Endothelial cell (in vitro differentiated cells): ENCODE measurements at places on chromosomes 2 and 18.

GRCh38 chr2:165060411-165060810, 105.1 kb upstream of the SLC38A11 start:
- no peak for DNase-seq

DNA sequence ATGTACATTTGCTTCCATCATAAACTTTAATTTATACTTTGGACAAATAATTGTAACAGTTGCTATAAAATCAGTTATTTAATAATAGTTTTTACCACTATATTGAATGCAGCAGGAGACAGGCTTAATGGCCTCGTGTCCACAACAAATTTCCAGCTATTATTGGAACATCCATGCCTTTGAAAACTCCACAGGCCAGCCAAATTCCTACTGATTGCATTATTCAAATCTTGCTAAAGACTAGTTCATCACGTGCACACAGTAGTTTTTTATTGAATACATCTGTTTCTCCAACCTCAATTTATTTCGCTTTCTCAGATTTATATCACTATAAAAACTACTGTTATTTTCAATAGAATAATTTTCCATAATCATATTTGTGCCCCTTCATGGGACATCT, 18.4 kb upstream of the PTPRM start:
- no peak for DNase-seq

- no peak for DNase-seq
These were observed 87.7 kb upstream of the LYPD1 start for GRCh38 chr2:132757676-132758075.

DNA sequence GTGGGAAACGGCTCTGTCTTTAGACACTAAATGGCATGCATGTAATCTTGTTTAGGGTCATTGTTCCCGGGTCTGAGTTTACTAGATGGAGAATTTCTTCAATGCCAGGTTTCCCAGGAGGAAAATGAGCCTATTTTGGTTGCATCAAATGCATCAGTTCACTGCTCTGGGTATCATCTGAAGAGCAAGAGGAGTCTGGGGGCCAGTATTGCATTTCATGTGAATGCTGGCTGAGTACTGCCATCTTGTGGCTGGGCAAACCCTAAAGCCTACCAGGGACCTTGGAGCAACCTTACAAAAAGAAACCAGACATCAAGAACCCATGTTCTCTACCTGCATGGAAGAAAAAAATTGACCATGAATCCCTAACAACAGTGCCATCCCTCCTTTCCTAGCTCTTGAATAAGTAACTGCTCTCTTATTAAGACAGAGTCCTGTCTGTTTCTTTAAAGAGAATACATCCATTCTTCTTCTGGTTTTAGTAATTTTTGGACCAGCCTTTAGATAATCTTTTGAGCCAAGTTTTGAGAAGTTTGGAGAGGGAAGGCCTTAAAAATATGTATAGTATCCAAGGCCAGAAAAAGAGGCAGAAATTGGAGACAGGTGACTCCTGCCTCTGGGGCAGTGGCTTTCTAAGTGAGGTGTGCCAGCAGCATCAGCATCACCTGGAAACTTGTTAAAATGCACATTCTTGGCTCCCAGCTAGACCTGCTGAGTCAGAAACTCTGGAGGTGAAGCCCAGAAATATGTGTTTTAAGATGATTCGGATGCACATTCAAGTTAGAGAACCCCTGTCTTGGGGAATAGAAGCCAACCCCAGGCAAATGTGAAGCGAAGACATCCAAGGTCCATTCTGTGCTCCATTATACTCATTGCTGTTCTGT, 261.0 kb upstream of the CXCR4 start:
- DNase-seq, result peak; percentile 70

DNA sequence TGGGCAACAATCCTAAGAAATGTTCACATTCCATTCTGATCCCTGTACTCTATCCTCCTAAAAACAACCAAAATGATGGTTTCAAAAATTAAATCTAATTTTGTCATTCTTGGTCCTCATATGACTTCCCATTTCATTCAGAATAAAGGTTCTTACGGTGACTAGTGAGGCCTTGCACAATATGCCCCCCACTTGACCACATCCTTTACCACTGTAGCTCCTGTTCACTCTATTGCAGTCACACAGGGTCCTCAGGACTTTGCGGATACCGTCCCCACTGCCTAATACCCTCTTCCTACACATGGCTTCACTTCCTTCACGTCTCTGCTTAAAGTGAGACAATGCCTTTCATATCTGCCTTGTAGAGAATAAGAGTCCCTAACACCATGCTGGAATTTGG, 1058.7 kb upstream of the KLHL29 start:
- DNase-seq, result no peak

DNA sequence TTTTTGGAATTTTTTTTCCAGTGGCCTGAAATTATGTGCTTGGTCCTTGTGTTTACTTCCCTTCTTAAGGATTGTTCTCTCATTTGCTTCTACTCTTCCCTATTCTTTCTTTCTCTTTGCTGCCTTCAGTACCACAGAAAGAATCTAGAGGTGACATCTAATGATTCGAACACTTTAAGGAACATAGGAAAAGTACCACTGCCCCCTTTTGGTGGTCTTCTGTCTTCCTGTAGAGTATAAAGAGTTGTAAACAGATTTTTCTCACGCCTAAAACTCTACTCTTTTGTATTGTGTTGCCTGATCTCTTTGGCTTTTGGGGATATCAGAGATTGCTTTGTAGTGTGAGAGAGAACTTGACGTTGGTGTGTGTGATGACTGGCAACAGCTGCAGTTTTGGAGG, 7.0 kb upstream of the SCTR start:
- DNase-seq, result no peak

DNA sequence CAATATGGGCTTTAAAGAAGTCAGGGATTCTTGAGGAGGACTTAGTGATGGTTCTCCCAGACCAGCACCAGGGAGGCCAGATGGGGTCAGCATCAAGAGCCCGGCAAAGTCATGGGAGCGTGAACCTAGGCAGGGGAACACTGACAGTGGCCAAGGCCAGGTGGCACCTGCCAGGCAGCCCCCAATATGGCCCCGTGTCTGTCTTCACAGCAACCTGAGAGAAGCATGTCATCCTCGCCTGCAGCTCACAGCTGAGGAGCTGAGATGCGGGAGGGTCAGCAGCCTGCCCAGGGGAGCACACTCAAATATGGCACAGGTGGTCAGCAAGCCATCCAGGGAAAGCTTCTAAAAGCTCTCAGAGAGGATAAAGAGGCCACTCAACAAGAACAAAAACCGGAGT, 105.7 kb upstream of the GPC1 start:
- no peak for DNase-seq

DNA sequence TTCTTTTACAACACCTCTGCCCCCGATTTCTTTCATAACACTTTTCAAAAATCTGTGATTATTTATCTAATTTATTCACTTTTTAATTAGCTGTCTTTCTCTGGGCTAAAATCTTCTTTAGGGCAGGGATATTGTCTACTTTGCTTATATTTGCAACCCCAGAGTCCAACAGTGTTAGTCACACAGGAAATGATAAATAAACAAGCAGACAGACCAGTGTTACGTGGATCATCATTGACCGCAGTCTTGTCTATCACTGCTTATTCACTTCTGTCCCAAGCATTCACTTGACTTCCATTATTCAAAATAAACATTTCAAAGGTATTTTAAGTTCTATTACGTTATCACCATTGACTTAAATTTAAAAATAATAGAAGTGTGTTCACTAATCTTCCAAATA, 237.6 kb upstream of the UBE2E3 start:
- DNase-seq, result no peak

DNA sequence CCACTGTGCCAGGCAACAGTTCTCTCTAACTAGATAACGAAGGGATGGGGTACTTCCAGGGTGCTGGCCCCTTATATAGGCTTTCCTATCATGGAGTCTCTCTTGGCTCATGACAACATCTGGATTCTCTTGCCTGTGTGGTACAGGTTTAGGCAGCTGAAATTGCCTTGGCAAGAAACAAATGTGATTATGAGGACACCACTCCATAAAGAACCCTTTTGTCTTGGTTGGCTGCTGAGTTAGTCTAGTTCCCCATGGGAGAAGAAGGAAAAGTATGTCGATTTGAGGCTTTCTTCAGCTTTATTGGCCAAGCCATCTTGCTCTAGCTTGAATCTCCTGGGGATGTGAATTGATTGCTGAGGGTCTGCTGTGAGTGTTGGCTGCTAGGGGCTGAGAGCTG, 76.3 kb upstream of the ZCCHC2 start:
- DNase-seq, result no peak

DNA sequence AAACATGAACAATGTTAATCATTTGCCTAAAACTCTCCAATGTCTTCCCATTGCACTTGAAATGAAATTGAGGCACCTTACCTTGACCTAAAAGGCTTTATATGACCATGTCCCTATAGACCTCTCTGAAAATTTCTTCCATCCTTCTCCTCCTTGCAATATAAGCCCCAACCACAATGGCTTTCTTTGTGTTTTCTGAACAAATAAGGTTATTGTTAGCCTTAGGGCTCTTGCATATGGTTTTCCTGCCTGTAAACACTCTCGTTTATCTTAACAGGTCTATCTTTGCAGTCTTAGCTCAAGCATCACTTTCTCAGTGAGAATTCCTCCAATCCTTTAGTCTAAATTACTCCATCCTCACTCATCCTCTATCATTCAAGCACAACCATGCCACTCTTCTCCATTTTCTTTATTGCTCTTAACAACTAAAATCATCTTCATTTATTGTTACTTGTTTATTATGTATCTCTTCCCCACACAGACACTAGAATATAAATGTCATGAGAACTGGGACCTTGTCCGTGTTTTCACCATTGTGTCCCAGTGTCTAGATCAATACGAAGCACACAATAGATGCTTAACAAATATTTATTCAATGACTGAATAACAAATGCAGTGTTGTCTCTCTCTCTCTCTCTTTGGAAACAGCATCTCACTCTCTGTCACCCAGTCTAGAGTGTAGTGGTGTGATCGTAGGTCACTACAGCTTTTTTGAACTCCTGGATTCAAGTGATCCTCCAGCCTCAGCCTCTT, 129.3 kb downstream of the RDH14 start:
- DNase-seq, result no peak

DNA sequence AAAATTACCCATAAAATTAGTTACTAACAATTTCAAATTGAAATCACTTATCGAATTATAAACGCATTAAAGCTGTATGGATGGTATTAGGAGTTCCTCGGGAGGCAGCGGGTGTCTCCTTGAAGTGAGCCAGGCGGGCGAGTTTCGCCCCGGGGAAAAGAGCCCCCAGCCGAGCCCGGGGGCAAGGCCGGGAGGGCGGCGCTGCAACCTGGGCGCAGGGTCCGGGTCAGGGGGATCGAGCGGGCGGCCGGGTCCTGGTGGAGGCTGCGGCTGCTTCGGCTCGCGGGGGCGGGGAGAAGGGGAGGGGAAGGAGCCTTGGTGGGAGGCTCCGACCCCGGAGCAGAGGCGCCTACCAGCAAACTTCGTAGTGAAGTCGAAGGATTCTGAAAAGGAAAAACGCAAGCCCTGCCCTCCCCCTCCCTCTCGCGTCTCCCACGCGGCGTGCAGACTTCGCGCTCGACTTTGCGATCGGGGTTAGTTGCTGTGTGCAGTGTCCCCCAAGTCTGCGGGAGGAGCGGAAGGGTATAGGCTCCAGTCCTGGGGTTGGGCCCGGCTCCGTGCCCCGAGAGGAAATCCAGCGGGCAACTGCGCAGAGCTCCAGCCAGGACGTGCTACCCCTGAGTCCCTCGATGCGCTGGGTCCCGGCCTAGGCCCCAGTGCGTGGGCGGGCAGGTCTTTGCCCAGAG, 140.8 kb downstream of the MEIS1 start:
- DNase-seq, result peak; percentile 60

DNA sequence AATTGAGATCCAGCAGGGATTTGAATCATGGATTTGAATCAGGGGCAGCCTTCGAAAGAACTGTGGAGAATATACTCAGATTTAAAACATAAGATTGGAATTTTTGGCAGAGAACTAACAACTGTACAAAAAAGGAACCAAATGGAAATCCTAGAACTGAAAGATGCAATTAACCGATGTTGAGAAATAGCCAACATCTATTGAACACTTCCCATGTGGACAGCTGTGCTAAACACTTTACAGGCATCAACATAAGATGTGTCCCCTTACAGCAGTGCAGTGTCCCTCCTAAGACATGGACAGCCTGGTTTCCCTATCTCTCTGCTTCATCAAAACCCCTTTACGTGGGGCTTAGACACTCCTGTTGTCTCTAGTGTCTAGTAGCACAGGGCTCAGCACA, 3.7 kb upstream of the IL1RN start:
- no peak for DNase-seq

DNA sequence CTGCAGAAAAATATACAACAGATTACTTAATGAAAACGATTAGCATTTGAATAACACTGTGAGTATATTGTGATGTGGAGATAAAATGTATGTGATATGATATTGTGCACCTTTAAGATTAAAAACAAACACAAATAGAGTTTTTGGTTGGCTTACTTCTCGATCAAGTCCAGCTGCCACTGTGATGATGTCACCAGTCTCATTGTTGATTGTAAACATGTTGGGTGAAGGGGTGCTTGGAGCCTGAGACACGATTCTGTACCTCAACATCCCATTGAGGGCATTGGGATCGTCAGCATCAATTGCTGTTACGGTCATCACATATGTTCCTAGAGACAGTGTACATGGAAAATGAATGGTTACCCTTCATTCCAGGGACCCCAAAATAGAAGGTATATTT, 174.1 kb downstream of the CDH2 start:
- no peak for DNase-seq

GRCh38 chr2:119941388-119941787, 71.5 kb upstream of the EPB41L5 start:
- DNase-seq, result no peak

GRCh38 chr18:68840554-68841263, 42.8 kb downstream of the CCDC102B start:
- no peak for DNase-seq
